Stomach (tissue), 19 donors: ENCODE measurements at places on chromosomes 7 and 10.

GRCh38 chr10:28089467-28089866, 90.6 kb upstream of the ODAD2 start:
- no peak for DNase-seq

- no peak for DNase-seq
These were observed 342.7 kb downstream of the LRMDA start for GRCh38 chr10:75773813-75774782.

DNA sequence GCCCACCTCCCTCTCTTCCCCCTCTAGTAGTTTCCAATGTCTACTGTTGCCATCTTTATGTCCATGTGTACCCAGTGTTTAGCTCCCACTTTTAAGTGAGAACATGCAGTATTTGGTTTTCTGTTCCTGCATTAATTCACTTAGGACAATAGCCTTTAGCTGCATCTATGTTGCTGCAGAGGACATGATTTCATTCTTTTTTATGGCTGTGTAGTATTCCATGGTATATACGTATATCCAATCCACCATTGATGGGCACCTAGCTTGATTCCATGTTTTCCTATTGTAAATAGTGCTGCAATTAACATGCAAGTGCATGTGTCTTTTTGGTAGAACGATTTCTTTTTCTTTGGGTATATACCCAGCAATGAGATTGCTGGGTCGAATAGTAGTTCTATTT, 170.4 kb downstream of the NOC3L start:
- DNase-seq: no peak

DNA sequence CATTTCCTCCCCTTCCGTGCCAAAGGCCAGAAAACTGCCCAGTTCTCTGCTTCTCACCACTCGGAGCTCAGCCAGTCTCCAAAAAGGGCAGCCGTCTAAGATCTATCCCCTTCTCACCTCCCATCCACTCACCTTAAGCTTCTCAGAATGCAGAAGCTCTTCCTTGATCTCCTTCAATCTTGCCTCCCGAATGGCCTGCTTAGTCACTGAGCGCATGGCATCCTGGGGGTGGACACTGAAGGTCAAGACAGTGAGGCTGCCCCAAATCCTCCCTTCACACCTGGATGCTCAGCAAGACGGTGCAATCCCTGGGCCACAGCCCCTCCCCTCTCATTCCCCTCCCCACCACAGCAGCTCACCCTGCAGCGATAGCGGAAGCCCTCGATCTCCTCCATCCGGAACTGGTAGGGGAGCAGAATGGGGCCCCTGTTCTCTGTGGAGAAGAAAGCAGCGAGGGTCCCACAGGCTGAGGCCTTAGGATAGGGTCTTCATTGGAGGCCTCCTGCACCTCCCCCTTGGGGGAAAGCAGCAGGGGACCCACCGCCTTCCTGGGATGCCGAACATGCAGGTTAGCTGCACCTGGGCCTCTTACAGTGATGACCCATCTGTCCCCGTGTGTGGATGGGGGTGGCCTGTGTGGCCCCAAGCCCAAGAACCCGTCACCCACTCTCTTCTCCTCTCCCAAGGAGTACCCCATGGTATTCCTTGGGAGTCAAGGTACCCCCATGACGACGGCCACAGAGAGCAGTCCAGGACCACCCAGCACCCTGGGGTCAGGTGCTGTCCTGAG, 4.7 kb downstream of the DDX56 start:
- no peak for DNase-seq

DNA sequence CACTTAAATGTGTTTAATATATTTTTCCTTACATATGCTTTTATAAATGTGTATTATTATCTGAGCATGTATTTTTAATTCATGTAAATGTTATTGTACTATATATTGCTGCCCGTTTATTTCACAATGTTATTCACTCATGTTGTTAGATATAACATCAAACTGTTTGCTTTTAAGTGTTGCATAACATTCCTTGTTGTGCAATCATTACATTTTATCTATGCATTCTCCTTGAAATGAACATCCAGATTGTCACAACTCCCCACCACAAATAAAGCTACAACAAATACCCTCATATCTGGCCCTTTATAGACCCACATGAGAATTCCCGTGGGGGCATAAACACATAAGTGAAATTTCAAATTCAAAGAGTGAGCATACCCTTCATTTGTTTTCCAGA, 264.2 kb downstream of the HPSE2 start:
- DNase-seq: no peak

DNA sequence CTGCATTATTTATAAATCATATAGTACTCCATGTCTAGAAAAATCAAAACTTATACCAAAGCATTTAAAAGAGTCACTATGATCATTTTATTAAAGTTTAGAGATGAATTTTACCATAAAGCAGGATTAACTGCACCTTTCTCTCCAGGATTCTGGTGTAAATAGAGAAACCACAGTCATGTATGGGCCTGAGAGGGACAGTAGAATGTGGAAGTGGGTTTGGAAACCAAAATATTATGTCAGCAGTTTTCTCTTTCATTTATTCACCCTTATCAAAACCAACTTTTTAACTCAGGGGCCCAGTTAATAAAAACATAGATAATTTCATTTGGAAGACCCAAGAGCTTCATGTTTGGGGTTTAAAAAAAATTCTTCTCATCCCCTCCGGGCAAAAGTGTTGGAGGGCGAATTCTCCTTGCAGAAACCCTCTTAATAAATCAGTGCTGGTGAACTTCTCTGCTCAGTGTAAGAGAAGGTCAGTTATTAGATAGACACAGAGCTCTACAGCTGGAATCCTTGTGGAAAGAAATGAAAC, 266.2 kb downstream of the CREB5 start:
- DNase-seq: no peak

DNA sequence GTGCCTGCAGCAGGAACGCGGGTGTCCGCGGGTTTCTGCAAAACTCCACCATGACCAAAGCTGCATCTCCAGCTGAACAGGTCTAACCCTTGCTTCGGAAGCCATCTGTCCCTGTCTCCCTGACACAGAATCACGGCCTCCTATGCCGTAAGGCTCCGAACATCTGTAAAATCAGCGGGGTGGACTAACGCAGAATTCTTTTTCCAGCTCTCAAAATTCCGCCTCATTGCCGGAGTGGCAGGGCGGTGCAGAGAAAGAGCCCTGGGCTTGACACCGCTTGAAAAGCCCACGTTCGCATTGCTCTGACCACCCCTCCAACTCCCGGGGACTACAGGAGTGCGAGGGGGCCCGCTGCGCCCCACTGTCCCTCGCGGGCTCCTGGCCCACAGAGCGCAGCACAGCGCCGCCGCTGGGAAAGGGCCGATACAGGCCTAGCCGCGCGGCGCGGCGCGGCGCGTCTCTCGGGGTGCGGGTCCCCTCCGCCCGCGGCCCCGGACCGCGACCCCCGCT, 409 bp downstream of the DNMBP start:
- DNase-seq: peak; percentile 61
